ENCODE measurements at places on chromosomes 3 and 15. TPM values are rescaled to one million over a fixed set of nuclear protein-coding genes. Genes with fewer than 3 reads are reported as not detected.

Gene CCDC191
- total RNA-seq, result 0.94 TPM

Gene GOLGA8Q
- not detected for total RNA-seq

Gene DAZL
- total RNA-seq, result not detected

Gene ENTPD3
- total RNA-seq, result not detected

Gene GOLGA6D
- not detected for total RNA-seq

Gene PAQR5
- total RNA-seq, result 1.4 TPM

Gene PPP1R14D
- not detected for total RNA-seq

DNA sequence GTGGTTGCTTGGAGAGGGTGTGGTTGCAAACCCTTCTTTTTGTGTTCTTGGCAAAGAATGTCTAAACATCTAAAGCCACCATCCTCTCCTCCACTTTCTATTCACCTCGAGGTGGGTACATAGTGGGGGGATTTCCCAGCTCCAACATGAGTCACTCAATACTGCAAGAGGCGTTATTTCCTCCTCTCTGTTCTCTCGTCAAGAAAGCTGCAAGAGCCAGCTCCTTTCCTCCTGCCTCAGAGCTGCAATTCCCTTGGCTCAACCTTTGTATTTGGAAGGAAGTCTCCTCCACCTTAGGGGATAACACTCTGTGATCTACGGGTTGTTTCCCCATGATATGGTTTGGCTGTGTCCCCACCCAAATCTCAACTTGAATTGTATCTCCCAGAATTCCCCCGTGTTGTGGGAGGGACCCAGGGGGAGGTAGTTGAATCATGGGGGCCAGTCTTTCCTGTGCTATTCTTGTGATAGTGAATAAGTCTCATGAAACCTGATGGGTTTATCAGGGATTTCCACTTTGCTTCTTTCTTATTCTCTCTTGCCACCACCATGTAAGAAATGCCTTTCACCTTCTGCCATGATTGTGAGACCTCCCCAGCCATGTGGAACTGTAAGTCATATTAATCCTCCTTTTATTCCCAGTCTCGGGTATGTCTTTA is 138.4 kb downstream of the PLCL2 start:
- no peaks in the 10 kb centered on the region for H3K27me3 ChIP-seq
- H3K27ac ChIP-seq, result no peak overlapping the region
- H3K4me3 ChIP-seq, result no peak overlapping the region
- peaks cover 9% of the 10 kb centered on the region for H3K36me3 ChIP-seq
- no peak for DNase-seq

DNA sequence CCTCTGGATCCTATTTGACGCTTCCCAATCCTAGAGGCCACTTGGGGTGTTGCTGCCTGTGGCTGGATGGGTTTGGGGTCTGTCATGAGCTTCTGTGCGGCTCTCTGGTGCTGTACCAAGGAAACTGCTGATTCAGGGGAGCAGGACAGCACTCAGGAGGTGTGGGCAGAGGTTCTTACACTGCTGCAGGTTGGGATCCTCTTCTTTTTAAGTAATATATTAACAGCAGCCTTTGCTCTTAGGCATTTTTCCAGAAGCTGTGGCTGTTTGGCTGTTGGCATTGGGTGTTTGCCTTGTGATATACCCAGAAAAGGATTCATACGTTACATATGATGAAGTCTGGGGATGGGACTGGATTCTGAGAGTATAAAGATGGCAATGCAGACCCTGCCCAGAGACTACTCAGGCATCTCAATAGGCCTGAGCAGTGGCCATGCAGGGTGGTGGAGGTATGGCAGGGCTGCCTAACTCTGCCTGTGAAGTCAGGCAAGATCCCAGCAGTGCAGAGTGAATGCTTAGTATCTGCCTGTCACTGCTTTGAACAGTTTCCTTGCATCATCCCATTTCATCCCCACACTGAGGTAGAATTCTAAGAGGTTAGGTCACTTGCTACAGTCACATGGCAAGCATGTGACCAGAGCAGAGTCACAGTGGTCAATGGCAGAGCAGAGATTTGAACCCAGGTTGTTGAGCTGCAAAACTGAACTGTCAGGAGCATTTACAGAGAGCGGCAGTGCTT is 3.9 kb downstream of the ABHD6 start:
- peak overlapping the region; percentile 55 for H3K27ac ChIP-seq
- H3K27me3 ChIP-seq, result peaks cover 1% of the 10 kb centered on the region
- H3K4me3 ChIP-seq, result peak overlapping the region; percentile 12

DNA sequence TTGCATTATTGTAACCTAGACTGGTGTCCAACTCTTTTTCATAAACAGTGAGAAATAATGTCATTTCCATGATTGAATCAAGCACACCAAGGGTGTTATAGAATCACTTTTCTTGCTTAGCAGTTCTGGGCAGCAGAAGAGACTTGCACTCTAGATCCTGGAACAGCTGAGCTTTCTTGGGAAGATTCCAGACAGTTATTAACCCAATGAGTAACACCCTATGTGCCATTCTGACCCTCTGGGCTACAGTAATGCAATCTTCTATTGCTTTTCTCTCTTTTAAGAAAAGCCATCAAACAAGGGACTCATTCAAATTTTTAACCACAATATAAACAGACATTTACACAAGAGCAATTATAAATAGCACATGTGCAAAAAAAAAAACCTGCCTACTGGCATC is 39.3 kb upstream of the USP3 start:
- no peak overlapping the region for H3K27ac ChIP-seq
- H3K4me3 ChIP-seq, result no peak overlapping the region
- peaks cover 55% of the 10 kb centered on the region for H3K4me1 ChIP-seq

- no peak overlapping the region for H3K27ac ChIP-seq
- no peaks in the 10 kb centered on the region for H3K4me1 ChIP-seq
- peaks cover 20% of the 10 kb centered on the region for H3K27me3 ChIP-seq
Measured at GRCh38 chr3:37554364-37554763, 307.3 kb upstream of the CTDSPL start.

- H3K4me3 ChIP-seq, result no peak overlapping the region
- no peak for DNase-seq
- no peak overlapping the region for H3K27ac ChIP-seq
- no peaks in the 10 kb centered on the region for H3K27me3 ChIP-seq
Measured at GRCh38 chr3:142035308-142035922, 113.9 kb downstream of the TFDP2 start.

GRCh38 chr15:47566610-47567009 is 150.7 kb upstream of the SEMA6D start:
- no peaks in the 10 kb centered on the region for H3K36me3 ChIP-seq
- no peak overlapping the region for H3K27ac ChIP-seq
- no peaks in the 10 kb centered on the region for H3K4me1 ChIP-seq
- no peak overlapping the region for H3K4me3 ChIP-seq

- peaks cover 11% of the 10 kb centered on the region for H3K36me3 ChIP-seq
- peak overlapping the region; percentile 69 for H3K4me3 ChIP-seq
- peak; percentile 88 for DNase-seq
- H3K4me1 ChIP-seq, result peaks cover 79% of the 10 kb centered on the region
- peak overlapping the region; percentile 97 for H3K27ac ChIP-seq
Measured at GRCh38 chr3:20574746-20575145, 388.7 kb upstream of the SGO1 start.

DNA sequence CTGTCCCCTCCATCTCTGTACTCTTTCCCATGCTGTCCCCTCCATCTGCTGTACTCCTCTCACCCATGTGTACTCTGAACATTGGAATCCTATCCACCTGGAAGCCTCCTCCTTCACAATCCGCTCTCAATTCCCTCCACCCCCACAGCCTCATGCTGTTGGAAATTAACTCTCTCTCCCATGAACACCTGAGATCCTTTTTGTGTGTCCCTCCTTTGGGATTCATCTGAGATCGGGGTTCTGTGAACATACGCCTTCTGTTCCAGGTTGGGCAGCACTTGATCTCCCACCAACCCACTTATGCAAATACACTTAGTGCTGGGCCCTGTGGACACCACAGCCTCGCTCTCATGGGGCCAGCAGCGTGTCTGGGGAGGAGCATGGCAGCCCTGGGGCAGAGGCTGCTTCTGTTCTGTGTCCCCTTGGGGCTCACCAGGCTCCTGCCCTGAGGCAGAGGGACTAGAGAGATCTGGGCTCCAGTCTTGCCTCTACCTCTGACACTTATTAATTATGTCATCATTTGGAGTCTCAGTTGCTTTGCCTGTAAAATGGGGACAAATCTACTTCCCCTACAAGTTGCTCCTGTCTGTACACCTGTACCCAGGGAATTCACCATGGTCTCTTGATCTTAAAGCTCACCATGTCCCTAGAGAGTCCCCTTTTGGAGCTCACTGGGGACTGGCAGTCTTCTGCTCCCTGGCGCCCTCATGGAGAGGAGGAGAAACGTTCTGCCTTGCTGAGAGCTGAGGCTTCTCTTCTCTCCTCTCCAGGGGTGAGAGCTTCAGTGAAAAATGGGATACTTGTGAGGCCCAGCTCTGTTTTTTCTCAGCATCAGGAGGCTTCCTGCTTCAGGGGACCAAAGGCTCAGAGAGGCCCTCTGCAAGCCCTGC is 42.7 kb downstream of the ITGA11 start:
- 0 out of 2 replicates have a peak, but pooled peaks cover 2% of the 10 kb centered on the region for H3K27me3 ChIP-seq
- H3K27ac ChIP-seq, result peak overlapping the region; percentile 77
- no peak for DNase-seq
- H3K4me1 ChIP-seq, result peaks cover 21% of the 10 kb centered on the region
- H3K4me3 ChIP-seq, result peak overlapping the region; percentile 52

- H3K4me3 ChIP-seq, result no peak overlapping the region
- no peaks in the 10 kb centered on the region for H3K27me3 ChIP-seq
- DNase-seq, result no peak
- H3K4me1 ChIP-seq, result peaks cover 7% of the 10 kb centered on the region
Measured at GRCh38 chr3:114456742-114457141, 162.9 kb downstream of the TIGIT start.

- H3K4me1 ChIP-seq, result peaks cover 62% of the 10 kb centered on the region
- peak; percentile 89 for DNase-seq
- H3K36me3 ChIP-seq, result peaks cover 3% of the 10 kb centered on the region
- peak overlapping the region; percentile 77 for H3K27ac ChIP-seq
Measured at GRCh38 chr3:188687389-188687788, 484.4 kb upstream of the TPRG1 start.

DNA sequence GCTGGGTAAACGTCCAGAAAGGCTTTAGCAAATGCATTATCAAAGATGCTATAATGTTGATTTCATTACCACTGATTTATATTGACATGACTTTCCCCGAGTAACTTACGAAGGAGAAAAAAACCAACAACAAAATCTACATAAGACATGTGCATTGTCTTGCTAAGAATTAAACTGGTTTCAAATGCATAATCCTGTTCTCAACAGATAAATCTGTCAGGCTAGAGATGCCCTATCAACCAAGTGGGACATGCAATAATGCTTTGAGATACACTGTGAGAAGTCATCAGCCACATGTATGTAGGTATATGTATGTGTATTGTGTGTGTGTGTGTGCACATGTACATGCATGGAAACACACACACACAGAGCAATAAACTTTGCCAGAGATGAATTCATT is 195.6 kb downstream of the MEIS2 start:
- no peak for DNase-seq
- H3K27me3 ChIP-seq, result no peaks in the 10 kb centered on the region
- H3K4me3 ChIP-seq, result no peak overlapping the region
- H3K36me3 ChIP-seq, result peaks cover 4% of the 10 kb centered on the region

DNA sequence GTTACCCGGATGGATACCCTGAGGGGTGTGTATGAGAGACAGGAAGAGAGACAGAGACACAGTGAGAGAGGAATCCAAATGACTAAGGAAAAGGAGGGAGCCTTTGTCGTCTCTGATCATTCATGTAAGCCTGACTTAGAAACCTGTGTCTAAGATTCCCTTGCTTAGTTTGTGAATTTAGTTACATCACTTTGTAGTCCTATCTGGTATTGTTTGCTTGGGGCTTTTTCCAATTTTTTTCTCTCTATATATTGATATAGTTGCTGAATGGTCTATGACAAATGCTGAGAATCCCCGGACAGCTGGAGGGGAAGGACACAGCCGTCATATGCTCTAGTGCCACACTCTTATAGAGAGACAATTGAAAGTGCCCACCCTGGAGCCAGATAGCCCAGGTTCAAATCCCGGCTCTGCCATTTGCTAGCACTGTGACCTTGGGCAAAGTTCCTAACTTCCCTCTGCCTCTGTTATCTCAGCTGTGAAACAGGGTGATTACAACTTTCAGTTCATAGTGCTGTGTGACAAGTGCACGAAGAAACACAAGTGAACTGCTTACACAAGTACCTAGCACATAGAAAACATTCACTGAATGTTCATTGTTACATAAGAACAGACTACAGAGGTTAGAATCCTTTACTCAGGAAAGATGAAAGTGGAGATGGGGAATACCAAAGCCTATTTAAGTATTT is 6.0 kb downstream of the SLC24A5 start:
- no peaks in the 10 kb centered on the region for H3K36me3 ChIP-seq
- no peak overlapping the region for H3K27ac ChIP-seq
- no peaks in the 10 kb centered on the region for H3K4me1 ChIP-seq
- H3K4me3 ChIP-seq, result no peak overlapping the region
- DNase-seq, result no peak

GRCh38 chr3:7843441-7843840 is 658.2 kb upstream of the LMCD1 start:
- no peaks in the 10 kb centered on the region for H3K36me3 ChIP-seq
- H3K4me1 ChIP-seq, result no peaks in the 10 kb centered on the region
- no peak overlapping the region for H3K4me3 ChIP-seq

GRCh38 chr15:56792211-56792610 is 58.9 kb upstream of the ZNF280D start:
- H3K4me1 ChIP-seq, result peaks cover 10% of the 10 kb centered on the region
- no peak for DNase-seq
- H3K4me3 ChIP-seq, result no peak overlapping the region
- no peaks in the 10 kb centered on the region for H3K36me3 ChIP-seq
- H3K27ac ChIP-seq, result no peak overlapping the region

DNA sequence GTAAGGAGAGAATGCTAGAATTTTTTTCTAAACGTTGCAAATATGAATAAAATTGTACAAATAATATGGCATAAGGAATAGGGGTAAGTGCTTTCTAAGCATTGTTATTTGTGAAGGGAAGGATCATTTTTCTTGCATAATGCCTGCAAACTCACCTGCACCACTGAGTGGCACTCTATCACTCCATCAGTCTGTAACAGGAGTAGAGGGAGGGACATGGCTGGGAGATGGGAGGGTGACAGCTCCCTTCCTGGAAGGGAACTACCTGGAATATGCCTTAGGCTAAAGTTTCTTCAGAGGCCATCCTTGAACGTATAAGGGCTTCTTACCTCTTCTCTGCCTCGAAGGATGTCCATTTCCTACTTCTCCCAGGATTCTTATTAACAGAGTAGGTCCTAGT is 3.0 kb downstream of the NAALADL2 start:
- DNase-seq, result no peak
- H3K27ac ChIP-seq, result no peak overlapping the region
- peaks cover 30% of the 10 kb centered on the region for H3K4me1 ChIP-seq
- H3K4me3 ChIP-seq, result no peak overlapping the region
- H3K27me3 ChIP-seq, result no peaks in the 10 kb centered on the region

GRCh38 chr3:170911051-170911450 is 2.6 kb upstream of the EIF5A2 start:
- peaks cover 9% of the 10 kb centered on the region for H3K27me3 ChIP-seq
- no peak for DNase-seq
- H3K4me3 ChIP-seq, result no peak overlapping the region
- no peak overlapping the region for H3K27ac ChIP-seq
- peaks cover 15% of the 10 kb centered on the region for H3K36me3 ChIP-seq
- peaks cover 37% of the 10 kb centered on the region for H3K4me1 ChIP-seq

GRCh38 chr15:83565138-83565537 is 88.8 kb upstream of the ADAMTSL3 start:
- no peaks in the 10 kb centered on the region for H3K36me3 ChIP-seq
- no peak overlapping the region for H3K4me3 ChIP-seq
- H3K4me1 ChIP-seq, result no peaks in the 10 kb centered on the region
- H3K27me3 ChIP-seq, result no peaks in the 10 kb centered on the region
- no peak for DNase-seq

- DNase-seq, result no peak
- no peak overlapping the region for H3K27ac ChIP-seq
- no peaks in the 10 kb centered on the region for H3K27me3 ChIP-seq
Measured at GRCh38 chr3:172803489-172803888, 53.0 kb downstream of the ECT2 start.

Data from HFFc6 (cell line).